ENCODE measurements at places on chromosomes 16 and 17.

GRCh38 chr16:10921536-10922327 lies 20.5 kb downstream of the DEXI start:
- no peak for DNase-seq

- no peak for DNase-seq
Observed at GRCh38 chr16:68504066-68504465, 35.0 kb upstream of the ZFP90 start.

- DNase-seq = no peak
Observed at GRCh38 chr16:17377360-17378324, 93.1 kb downstream of the XYLT1 start.

DNA sequence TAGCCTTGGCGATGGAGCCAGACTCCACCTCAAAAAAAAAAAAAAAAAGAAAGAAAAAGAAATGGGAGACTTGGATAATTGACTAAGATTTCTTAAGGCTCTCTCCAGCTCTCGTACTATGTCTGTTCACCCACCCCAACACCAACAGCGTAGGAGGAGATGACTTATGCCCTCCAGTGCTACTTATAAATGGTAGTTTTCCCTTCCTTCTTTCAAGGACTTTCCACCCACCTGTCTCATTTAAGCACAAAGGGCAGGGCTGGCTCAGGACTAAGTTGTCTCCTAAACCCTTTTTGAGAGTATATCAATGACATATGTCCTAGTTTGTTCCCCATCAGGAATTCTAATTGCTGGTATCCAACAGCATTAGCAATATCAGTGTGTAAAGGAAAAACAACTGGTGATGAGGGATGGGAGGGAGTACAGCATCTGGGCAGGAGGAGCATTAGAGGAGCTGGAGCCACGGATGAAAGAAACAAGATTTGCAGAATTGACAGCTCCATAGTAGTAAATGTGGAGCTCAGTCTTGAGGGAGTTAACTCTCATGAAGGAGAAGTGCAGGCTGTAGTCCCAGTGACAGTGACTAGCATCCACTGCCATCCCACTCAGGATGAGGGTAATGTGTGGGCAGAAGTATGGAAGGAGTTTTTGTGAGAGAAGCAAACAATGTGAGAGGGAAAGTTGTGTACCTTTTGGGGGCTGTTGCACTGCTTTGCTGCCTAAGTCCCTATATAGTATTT lies 17.2 kb downstream of the UBE2Z start:
- DNase-seq = no peak

- DNase-seq = no peak
Observed at GRCh38 chr17:75722076-75722475, 817 bp downstream of the ITGB4 start.

- DNase-seq = no peak
Observed at GRCh38 chr16:58040945-58041627, 15.5 kb downstream of the MMP15 start.

GRCh38 chr17:66737524-66737923 lies 97.4 kb upstream of the CACNG5 start:
- no peak for DNase-seq

DNA sequence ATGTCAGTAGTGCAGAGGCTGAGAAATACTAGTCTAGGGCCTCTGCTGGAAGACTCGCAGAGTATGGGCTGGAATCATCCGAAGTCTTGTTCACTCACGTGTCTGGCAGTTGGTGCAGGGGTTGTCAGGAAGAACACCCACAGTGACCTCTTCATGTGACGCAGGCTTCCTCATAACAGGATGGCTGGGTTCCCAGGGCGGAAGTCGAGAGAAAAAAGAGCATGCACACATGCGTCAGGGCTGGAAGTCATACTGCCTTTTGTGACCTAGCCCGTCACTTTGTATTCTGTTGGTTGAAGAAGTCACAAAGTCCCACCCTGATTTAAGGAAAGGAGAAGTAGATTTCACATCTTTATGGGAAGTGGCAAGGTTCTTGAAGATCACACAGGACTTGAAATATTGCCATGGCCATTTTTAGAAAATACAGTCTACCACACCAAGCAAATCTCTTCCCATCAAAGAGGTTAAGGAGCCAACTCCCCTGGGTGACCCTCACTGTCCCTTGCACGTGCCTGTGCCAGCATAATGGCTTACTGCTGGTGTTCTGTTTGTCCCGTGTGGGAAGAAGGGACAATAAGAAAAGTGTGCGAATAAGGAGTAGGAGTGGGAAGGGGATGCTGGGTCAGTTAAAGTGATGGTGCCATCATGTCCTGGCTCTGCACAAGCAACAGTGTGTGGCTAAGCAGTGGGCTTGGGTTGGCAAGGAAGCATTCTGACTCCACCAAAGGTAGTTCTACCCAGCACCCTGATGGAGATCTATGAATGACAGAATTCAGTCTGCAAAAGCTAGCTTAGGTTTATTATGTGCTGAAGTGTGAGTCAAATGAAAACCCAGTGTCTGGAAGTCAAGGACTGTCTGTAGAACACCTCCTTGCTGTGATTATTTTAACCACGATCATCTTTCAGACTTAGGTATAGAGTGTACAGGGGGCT lies 28.1 kb downstream of the HEATR3 start:
- no peak for DNase-seq

All from DMS79 treated with DMSO at 0.1 percent for 48 hours (cell line).